Activated T-cell treated with anti-CD3 and anti-CD28 coated beads for 48 hours (primary cell): ENCODE measurements at places on chromosomes 5 and 9.

GRCh38 chr5:155546075-155546474 is 532.5 kb downstream of the KIF4B start:
- no peak for DNase-seq

DNA sequence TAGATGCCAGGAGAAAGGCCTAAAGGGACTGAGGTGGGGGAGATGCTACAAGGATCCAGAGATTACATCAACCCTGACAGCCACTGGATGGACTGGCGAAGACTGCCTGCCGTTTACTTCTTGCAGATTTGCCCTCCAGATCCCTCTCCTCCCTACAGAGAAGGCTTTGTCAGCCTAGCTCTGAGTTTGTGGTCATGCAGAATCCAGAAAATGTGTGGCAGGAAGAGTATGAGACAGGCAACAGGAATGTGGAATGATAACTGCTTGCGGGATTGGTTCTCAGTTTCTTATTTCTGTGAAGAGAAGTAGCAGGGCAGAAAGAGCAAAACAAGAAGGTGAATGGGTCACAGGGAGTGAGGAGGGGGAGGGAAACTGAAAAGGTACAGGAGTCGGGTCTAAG is 129.6 kb downstream of the TLE1 start:
- DNase-seq = no peak

DNA sequence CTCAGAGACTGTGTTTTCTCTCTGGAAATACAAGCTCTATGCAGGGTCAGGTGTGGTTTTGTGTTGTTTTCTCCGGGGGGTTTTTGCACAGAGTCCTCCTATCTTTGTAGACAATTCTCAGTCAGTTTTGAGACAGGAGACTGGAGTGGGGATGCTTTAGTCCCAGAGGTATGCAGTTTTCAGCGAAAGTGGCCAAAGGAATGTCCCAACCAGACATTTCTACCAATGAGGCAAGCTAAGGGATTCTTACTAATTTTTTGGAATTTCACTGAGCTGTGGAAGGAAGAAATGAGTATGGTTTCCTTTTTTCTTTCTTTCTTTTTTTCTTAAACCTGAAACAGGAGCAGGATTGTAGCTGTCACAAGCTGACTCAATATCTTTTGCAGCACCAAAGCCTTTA is 35.3 kb upstream of the PLPP1 start:
- no peak for DNase-seq

- no peak for DNase-seq
Observed at GRCh38 chr5:107968998-107969397, 298.3 kb upstream of the EFNA5 start.

GRCh38 chr5:179620293-179620692 is 3.2 kb downstream of the HNRNPH1 start:
- no peak for DNase-seq

DNA sequence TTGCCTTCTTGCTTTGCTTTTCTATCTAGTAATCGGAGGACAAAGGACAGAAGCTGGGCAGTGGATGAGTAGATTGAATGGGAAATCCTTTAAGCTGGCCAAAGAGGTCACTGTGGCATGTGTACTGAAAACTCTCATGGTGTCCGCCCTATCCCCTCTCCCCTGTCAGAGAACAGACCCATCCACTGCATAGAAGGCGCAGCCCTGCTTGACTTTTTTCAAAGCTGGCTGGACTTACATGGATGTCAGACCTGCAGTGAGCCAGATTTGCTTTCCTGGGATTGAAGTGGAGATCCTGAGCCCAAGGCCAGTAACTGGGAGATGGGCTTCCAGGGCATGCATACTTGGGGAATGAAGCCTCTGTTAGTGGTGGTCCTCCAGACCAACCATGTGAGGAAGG is 329.5 kb downstream of the TRPM3 start:
- DNase-seq = no peak

DNA sequence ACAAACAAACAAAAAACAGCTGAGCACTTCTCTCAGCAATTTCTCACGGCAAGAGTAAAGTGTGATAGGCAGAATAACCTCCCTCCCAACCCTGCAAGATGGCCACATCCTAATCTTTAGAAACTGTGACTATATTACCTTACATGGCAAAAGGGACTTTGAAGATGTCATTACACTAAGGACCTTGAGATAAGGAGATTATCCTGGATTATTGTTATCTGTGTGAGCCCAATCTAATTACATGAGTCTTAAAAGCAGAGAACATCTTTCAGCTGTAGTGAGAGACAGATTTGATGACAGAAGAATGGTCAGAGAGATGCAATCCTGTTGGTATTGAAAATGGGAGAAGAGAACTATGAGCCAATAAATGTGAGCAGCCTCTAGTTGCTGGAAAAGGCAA is 347.9 kb downstream of the CDH9 start:
- no peak for DNase-seq

GRCh38 chr9:76377791-76378190 is 16.4 kb downstream of the RFK start:
- DNase-seq = no peak

DNA sequence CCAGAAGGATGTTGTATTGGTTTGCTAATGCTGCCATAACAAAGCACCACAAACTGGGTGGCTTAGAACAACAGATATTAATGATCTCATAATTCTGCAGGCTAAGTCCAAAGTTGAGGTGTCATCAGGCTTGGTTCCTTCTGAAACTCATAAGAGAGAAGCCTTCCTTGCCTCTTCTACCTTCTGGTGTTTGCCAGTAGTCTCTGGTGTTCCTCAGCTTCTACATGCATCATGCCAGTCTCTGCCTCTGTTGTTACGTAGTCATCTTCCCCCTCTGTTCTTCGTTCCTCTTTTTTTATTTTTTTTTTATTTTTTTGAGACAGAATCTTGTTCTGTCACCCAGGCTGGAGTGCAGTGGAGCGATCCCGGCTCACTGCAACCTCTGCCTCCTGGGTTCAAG is 61.8 kb downstream of the LRRC70 start:
- DNase-seq = no peak

DNA sequence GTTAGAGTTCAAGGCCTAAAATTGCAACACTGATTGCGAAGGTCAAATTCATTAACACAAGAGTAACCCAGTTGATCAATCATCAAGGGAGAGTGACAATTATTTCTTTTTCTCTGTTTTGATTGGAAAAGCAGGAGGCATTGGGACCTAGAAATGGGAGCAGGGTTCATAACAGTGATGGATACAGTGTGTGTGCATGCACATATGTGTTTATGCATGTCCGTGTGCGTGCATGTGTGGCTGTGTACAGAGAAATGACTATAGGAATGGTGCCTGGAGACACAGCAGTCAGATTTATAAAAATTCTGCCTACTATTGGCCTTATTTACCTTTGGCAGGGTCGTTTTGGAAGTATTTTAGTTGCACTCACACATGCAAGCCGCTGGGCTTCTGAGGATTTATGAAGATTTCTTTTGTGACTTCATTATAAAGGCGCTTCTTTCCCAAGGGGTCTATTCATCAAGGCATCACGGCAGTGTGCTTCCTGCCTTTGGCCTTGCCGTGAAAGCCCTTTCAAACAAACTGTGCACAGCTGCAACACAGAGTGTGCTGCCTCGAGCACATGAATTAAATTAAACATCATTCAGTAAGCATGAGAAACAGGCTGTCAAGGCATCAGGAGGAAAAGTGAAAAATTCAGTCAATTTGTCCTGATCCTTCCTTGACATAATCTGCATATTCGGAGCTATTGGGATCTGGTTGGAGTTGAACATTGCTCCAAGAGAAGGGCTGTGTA is 122.8 kb upstream of the PUM3 start:
- DNase-seq = no peak

DNA sequence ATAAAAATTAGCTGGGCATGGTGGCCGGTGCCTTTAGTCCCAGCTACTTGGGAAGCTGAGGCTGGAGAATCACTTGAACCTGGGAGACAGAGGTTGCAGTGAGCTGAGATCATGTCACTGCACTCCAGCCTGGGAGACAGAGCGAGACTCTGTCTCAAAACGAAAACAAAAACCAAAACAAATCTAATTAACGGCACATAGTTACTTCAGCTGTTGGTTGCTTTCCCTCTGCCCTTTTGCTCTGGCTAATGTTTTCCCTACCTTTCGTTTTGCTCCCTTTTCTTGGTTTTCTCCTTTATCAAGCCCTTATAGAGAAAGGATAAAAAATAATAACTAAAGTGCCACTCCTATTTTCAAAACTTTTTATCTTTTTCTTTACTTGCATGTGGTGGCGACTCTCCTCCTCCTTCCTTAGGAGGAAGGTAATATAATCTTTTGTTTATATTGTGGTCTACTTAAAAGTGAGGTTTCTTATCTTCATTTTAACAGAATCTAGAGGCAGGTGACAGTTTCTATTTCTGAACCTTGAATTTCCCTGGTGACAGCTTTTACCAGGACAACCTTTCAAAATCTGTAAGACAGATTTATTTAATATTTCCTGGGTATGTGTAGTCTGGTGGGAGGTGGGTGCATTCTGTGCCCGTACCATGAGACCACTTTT is 125.4 kb downstream of the ARHGEF28 start:
- no peak for DNase-seq

GRCh38 chr9:122394265-122395125 is 23.7 kb downstream of the PTGS1 start:
- DNase-seq = no peak

DNA sequence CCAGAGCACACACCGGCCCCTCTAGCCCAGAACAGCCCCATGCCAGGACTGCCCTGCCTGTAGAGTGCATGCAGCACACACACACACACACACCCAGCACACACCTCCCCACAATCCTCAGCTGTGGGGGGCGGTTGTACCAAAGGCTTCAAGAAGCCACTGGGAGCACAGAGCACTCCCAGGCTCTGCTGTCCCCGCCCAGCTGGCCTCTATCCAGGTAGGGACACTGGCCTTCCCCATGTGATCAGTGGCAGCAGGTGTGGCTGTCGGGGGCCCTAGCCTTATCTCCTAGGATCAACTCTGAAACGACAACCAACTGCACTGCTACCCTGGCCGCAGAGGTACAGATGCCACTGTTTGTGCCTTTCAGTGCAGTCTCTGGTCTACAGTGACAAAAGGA is 2.0 kb downstream of the ANAPC2 start:
- DNase-seq = no peak

- no peak for DNase-seq
Observed at GRCh38 chr9:3804103-3804502, 278.3 kb upstream of the RFX3 start.

- no peak for DNase-seq
Observed at GRCh38 chr5:27308153-27308552, 269.8 kb upstream of the CDH9 start.

- DNase-seq = no peak
Observed at GRCh38 chr9:16627967-16628366, 242.5 kb downstream of the BNC2 start.

DNA sequence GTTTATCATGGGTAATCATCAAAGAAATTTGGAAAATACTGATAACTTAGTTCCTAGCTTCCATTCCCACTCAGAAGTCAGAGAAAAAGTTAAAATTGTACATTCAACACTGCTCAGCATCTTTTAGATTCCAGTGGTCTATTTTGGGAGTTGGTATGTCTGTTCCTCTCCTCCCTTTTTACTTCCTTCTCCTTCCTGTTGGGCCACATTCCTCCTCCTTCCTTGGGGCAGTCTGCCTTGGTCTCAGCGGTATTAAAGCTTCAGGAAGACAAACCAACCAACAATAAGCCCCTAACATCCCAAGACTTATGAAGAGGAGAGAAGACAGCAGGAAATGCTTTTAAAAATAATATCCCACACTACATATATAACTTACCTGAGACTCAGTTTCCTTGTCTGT is 49.9 kb upstream of the SSBP2 start:
- no peak for DNase-seq

DNA sequence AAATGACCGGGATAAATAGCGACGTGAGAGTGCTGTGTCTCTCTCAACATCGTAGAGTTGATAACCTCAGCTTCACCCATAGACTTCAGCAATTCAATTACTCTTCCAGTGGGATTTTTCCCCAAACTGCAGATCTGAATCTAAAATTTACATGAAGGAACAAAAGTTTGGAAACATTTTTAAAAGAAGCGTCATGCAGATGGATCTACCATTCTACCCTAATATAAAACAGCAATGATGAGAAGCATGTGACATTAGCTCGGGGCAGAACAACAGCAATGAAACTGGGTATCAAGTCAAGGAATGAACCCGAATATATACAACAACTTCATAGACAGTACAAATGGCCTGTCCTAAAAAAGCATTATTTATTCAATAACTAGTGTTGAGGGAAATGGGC is 18.8 kb downstream of the GLT6D1 start:
- DNase-seq = no peak

- no peak for DNase-seq
Observed at GRCh38 chr5:73582285-73583145, 17.0 kb downstream of the UTP15 start.

GRCh38 chr9:134633362-134634142 is 8.1 kb upstream of the COL5A1 start:
- DNase-seq = no peak

- DNase-seq = no peak
Observed at GRCh38 chr5:14061106-14061505, 82.0 kb upstream of the TRIO start.

DNA sequence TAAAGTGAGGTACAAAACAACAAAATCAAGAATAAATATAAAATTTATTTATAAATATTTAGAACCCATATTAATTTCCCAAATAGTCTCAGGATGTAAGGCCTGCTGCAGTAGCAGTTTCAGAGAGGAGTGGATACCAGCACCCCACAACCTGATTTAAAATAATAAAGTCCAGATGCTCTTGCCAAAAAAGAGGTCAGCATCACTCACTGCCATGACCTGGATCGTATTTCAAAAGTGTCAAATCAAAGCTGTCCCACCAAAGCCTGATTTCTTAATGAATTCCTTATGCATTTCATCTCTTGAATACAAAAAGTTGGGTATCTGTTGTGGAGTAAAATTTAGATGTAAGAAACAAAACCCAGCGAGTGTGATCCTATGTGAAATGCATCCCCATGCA is 58.0 kb upstream of the ROR2 start:
- no peak for DNase-seq

GRCh38 chr5:91477408-91477807 is 94.3 kb upstream of the ARRDC3 start:
- no peak for DNase-seq

DNA sequence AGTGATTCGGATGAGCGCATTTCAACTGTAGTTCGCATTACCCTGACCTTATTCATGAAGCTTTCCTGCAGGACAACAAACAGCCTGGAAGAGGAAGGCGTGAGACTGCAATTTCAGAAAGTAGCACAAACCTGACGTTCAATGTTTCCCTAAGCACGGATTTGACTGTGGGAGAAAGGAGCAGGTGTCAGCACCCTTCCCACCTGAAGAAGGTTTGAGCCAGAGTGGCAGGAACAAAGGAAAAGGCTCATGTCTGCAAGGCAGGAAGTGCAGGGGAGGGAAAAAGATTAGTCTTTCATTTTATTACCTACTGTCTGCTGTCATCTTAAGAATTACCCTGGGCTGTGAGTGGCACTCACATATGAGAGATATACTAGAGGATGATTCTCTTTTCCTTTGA is 114.0 kb downstream of the MED10 start:
- DNase-seq = no peak

- DNase-seq = no peak
Observed at GRCh38 chr5:17434982-17435381, 63.0 kb upstream of the TAF11L2 start.
